Activated CD4-positive, alpha-beta T cell treated with anti-CD3 and anti-CD28 coated beads, Interleukin-2, Interleukin-4, amounts not matched to agents 100 ng/mL and 50 ng/mL, durations not matched to agents 16 hours and 8 hours (primary cell): ENCODE measurements at places on chromosomes 2 and 18.

- no peak for DNase-seq
Observed at GRCh38 chr2:59182249-59182648, 941.1 kb upstream of the FANCL start.

DNA sequence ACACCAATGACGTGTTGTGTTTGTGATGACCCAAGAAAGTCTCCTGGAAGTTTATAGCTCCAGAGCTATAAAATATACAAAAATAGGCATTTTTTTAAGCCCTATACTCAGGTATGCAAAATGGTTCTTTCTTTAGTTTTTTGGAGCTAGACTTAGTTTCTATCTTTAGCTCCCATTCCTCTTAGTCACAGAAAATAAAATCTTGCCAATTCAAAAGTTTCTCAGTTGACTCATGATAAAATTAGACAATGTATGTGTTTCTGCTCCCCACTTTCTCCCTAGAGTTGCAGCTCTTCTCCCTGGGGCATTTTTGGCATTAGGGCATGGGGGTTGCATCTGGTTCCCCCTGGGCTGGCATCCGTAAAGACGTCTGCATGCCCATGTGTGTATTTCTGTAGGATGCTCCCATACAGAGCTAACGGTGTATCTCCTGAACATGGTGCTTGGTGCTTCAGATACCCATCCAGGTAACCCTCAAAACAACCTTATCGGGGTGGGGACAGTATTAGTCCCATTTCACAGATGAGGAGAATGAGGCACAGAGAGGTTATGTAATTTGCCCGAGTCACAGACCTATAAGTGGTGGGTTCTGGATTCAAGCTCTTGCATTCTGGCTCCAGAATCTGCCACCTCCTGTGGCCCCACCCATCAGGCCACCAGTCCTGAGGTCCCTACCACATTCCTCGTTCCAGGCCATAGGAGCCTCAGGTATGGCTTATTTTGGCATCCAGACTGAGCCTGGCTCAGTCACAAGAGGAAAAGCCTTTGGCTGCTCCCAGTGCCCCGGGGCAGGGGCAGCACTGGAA lies 43.1 kb upstream of the ASAP2 start:
- no peak for DNase-seq

DNA sequence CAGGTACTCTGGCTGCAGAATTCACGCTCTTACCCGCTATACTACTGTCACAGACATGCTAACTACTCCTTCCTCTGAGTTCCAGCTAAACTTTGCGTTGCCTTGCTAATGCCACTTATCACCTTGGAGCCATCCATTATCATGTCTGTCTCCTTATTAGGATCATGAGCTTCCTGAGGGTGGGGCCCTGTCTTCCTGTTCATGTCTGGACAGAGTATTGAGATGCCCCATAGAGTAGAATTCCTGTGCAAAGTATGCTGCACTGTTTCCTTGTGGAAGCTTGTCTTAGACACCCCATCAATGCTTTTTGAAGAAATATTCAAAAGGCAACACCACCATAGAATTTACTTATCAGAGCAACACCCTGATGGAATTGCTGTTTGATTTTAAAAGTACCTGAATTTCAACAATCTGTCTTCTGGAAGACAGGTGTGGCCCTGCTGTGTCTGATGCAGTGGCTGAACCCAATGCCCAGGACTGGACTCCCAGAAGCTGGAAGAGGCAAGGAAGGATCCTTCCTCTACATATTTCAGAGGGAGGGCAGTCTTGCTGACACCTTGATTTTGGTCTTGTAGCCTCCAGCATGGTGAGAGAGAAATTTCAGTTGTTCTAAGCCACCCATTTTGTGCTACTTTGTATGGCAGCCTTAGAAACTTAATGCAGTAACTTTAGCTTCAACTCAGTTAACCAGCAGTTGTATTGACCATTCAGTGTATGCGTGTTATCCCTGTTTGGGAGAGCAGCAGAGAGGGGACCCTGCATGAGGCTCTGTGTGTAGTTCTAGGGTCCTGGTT lies 5.6 kb downstream of the LAMA3 start:
- no peak for DNase-seq

DNA sequence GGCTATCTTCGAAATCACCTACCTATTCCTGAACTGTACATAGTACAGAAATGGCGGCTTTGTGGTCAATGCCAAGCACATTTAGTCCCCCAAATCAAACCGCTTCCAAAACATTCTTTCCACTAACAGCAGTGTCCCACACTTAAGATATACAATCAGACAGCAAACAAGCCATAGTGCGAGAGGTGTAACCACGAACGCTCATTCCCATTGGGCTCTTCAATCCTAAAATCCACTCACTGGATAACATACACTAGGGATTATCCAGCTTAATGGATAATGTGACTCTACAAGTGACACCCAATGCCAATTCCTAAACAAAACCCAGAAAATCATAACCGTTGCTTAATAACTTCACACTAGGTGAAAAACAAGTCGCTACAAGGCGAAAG lies 2.0 kb downstream of the XPO1 start:
- DNase-seq: peak; percentile 37

- DNase-seq: no peak
Observed at GRCh38 chr2:151097895-151098294, 163.8 kb downstream of the RBM43 start.
